ENCODE measurements at places on chromosomes 5 and 9.
A peak's percentile ranks its signal among the peaks of the same experiment; 100 is the strongest.

DNA sequence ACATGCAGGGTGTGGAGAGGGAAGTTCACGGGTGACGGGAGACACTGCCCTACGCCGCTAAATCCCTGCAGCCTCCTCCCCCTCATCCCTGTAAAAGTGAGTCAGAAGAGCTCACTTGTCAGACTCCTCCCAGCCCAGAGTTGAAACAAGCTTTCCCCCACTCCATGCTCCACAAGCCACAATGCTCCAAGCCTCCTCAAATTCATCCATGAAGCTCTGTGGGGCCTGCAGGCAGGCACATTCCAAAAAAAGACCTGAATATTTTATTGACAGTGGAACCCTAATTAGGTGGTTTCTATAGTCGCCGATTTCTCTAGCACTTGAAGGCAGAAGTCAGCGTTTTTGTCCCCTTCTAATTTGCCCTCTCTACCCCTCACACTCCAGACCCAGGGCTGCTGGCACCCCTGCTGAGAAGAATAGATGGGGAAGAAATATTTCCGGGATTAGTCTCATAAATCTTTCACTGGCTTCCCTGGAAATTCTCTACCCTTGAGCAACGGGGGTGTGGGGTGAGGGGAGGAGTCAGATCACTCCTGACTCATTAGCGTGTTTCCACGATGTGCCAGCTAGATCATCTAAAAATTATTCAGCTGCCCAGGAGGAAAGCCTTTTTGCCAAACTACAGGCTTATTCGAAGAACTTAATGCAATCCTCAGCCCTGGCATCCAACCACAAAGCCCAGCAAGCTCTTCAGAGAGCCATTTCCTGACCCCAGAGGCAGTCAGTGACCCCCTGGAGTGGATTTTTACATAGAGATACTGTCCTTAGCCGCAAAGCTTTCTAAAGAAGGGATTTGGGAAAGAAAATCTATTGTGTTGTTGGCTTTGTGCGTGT, 97.1 kb downstream of the ENC1 start:
- DNase-seq: no peak

- DNase-seq: no peak
These were observed 26.0 kb downstream of the BDP1 start for GRCh38 chr5:71481441-71481840.

- DNase-seq: no peak
These were observed 3.0 kb upstream of the TUSC1 start for GRCh38 chr9:25681266-25681665.

GRCh38 chr5:36150676-36151433, 832 bp downstream of the LMBRD2 start:
- DNase-seq: no peak

GRCh38 chr5:103178167-103178566, 58.1 kb downstream of the PPIP5K2 start:
- no peak for DNase-seq

- DNase-seq: no peak
These were observed 354.6 kb downstream of the ARRDC3 start for GRCh38 chr5:91028499-91028956.

GRCh38 chr9:27766073-27766835, 193.0 kb upstream of the C9orf72 start:
- no peak for DNase-seq

DNA sequence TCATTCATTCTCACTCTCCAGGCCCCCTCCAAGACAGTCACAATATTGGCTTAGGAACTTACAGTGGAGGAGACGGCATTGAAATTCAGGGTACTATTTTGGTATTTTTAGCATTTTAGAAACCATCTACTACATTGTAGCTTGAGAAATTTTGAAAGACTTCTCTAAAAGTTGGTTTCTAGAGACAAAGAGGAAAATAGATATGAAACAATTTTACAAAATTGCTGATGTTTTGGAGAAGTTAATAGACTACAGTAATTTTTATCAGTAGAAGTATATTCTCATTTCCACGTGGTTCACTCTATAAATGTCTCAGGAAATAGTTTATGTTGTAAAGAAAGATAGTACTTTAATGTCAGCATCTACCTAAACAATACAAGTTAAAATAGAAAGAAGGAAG, 63.2 kb upstream of the ZSWIM6 start:
- no peak for DNase-seq

DNA sequence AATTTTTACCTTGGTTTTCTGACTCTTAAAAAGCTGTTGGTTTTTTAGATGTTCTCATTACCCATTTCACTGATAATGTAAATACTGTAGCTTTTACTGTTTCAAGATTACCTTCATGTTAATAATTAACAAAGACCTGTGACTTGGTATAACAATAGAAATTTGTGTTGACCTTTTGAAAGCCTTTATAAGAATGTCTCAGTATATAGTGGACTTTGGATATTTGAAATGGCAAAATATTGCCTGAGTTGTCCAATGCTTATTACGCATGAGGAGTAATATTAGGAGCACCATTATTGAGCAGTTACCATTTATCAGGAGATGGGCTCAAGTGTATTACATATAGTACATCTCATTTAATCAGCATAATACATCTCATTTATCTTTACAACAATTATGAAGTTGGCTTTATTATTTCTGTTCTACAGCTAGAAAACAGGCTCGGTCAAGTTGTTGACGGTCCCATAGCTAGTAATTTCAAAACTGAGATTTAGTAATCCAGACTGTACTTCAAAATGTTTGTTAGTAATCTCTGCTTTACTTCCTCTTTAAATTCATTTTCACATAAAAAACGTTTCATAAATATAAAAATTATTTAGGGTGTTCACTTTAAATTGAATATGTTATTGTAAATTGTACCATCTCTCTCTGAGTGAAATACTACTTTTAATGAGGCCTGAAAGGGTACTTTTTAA, 50.7 kb upstream of the FKTN start:
- no peak for DNase-seq

- no peak for DNase-seq
These were observed 117.2 kb downstream of the RPS23 start for GRCh38 chr5:82160948-82161347.

GRCh38 chr9:76725885-76726284, 38.4 kb upstream of the PCA3 start:
- DNase-seq: no peak

- DNase-seq: no peak
These were observed 124.8 kb upstream of the LARP1 start for GRCh38 chr5:154630410-154630809.

- DNase-seq: no peak
These were observed 1068.5 kb upstream of the CDH10 start for GRCh38 chr5:25713259-25713658.

GRCh38 chr5:88929385-88929784, 46.4 kb upstream of the MEF2C start:
- DNase-seq: no peak

DNA sequence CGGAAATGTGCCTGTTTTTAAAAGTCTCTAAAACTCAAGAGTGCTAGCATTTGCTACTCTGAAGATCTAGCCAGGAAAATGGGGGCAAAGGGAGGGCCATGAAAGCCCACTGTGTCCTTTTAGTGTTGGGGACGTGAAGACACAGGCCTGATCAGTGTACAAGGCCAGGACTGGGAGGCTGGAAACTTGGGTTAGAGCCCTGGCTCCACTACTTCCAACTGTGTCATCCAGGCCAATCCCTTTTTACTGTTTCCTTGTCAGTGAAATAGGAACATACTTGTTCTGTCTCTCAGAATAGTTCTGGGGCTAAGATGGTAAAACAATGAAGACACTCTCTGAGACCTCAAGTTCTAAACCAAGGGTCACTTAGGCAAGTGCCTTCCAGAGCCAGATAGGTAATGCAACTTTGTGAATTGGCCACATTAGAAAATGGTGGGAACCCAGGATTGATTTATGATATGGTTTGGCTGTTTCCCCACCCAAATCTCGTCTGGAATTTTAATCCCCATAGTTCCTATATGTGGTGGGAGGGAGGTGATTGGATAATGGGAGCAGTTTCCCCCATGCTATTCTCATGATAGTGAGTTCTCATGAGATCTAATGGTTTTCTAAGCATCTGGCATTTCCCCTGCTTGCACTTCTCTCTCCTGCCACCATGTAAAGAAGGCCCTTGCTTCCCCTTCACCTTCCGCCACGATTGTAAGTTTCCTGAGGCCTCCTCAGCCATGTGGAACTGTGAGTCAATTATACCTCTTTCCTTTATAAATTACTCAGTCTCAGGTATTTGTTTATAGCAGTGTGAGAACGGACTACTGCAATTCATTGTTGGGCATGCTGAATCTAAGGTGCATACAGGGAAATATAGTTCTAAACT, 30.4 kb upstream of the B4GALT1 start:
- DNase-seq: no peak

DNA sequence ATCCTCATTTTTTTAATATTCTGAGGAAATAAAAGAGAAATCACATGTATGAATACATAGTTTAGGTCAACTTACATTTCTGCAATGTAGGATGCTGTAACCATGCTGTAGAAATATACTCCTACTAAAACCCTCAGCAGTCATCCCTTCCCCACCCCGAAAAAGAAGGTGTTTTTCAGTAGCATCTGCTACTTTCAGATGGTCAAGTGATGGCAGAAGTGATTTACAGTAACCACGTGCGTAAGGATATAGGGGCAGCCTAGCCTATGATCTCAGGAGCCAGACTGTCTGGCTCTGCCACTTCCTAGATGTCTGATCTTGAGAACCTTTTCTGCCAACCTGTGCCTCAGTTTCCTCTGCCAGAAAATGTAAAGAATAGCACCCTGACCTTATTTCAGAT, 26.0 kb upstream of the SYK start:
- DNase-seq: no peak

DNA sequence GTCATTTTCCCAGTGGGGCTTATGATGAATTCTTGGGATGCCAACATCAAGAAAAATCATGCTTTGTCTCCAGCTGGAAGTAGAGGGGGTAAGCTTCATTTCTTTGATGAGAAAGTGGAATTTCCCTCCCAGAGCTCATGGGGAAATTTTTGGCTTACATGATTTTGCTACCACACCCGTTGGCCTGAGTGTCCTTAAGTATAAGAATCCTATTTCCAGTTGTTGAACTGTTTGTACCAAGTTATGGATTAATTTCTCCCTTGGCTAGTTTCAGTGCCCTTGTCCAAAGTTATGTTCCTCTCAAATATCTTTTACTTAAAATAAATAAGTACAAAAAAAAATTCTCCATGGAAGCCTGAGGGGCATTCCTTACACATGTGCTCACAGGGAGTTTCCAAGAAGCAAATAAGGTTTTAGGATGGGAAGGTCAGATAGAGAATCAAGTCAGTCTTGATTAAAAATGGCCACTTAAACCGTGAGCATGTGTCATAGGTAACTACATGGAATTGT, 82.3 kb downstream of the PTCD2 start:
- no peak for DNase-seq

DNA sequence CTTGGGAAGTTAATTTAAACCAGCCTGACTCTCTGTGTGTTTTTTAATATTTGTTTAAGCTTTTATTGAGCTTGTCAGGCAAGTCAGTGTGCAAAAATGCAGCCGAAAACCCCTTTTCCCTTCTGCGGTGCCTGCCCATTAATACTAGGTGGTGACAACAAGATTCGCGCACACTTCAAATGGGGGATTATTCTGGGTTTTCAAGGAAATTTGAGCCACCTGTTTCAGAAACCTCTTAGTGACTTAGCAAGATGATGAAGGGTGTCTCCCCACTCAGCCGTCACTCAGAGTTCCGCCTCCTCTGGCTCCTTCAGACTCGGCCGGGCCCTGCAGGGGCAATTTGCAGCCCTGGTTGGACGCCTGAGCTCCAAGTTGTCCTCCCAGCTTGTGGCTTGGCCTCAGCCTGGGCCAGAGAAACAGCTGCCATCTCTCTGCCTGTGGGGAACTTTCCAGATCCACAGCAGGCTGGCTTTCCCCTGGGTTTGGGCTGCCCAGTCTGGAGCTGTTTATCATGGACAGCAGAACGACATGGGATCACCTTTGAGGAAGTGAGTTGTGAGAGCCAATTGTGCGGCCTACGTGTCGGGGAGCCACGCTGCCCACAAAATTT, 75.9 kb downstream of the SPRY4 start:
- no peak for DNase-seq

GRCh38 chr5:148828511-148829247, 2.3 kb downstream of the ADRB2 start:
- no peak for DNase-seq

DNA sequence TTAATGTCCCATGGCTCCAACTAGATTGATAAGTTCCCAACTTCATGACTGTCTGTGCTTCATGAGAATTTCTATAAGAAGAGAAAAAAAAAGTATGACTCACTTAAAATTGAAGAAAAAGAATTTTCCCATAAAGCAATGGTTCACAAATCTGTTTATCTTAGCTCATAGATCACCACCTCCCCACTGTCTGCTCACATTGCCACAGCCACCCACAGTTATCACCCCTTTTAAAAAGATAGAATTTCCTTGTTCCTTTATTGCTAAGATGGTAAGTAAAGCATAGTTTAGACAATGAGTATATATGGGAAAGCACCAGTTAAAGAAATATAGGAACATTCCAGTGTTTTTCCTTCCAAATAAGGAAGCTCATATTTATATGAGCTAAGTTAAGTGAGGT, 67.1 kb downstream of the ALDH7A1 start:
- DNase-seq: no peak

- no peak for DNase-seq
These were observed 155.7 kb upstream of the SH3GL2 start for GRCh38 chr9:17422994-17423680.

GRCh38 chr5:36236801-36237200, 4.9 kb downstream of the NADK2 start:
- DNase-seq: no peak

DNA sequence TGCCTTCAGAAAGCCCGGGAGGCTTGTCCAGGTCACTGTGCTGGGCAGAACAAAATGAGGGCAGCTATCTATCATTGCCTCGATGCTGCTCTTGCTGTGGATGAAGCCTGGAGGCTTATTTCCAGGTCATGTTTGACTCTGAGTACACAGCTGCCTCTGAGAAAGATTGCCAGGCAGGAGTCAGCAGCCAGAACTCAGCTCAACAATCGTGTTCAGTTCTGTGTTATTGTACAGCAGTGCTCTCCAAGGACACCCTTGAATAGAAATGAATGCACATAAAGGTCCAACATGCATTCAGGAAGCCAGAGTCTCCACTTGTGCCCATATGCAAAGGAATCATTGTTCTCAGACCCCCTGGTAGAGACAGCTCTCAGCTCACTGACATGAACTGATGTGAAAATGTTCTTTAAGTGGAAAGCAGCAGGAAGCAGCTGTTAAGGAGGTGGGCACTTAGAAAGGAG, 61.7 kb upstream of the ZFR start:
- DNase-seq: peak; percentile 18

GRCh38 chr5:65858316-65858715, 68.1 kb upstream of the ERBIN start:
- DNase-seq: no peak

DNA sequence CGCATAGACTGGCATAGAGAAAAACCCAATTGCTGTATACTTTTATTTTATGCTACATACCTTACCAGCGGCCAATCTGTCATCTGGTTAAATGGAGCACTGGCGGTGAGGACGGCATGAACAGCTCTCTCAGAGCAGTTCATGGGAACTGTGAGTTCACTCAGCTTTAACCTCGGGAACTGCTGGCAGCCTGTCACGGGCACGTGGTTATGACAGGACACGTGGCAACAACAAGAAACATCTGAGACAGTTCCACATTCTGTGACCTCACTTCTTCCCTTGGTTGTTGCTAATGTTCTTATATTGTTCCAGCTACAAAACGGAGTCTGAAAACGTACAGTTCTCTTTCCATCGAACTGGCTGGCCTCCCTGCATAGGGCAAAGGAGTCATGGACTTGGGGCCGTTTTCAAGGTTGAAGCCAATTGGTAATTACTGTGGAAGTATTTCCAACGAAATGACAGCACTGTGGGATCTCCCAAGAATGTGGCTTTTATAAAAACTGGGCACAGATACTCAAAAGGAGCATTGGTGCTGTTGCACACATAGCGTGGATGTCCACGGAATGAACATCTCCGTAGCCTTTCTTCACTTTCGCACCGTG, 246.3 kb upstream of the DAP start:
- DNase-seq: no peak

- no peak for DNase-seq
These were observed 47.2 kb upstream of the FABP6 start for GRCh38 chr5:160181965-160182622.
